Kidney glomerular epithelial cell (primary cell): ENCODE measurements at places on chromosomes 1 and 21.

DNA sequence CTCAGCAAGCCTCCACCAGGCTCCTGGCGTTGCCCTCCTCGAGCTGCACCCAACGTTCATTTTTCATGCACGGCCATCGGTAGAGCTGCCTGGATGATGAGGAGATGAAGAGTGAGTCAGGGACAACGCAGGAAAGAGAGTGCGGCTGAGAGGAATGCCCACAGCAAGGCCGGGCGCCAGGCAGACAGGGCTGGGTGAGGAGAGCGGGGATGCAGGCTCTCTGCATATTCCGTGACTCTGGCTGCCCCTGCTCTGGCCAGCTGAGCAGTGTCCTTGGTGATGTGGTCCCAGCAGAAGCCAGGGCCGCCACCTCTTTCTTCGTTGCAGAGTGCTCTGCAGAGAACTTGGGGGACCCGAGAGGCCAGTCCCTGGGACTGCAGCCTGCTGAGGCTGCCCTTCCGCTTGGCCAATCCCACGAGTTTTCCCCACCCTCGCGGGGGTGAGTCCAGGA lies 10.8 kb downstream of the UMODL1 start:
- DNase-seq: no peak

GRCh38 chr1:60033066-60033465 lies 40.5 kb downstream of the C1orf87 start:
- no peak for DNase-seq

DNA sequence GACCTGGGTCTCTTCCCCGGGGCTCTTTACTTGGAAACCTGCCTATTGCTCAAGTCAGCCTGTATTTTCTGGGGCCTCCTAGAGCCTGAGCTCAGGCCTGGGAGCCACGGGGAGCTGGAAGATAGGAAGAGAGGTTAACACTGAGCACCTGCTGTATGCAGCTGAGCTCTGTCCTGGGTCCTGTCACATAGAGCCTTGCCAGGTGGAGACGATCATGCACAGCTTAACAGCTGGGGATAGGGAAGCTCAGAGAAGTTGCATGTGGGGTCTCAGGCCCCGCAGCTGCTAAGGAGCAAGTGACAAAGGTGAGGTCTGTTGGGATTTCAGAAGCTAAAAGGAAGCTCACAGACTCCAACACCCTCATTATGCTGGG lies 127.4 kb upstream of the TMEM51 start:
- no peak for DNase-seq

- DNase-seq: no peak
Observed at GRCh38 chr1:208587110-208587509, 342.9 kb upstream of the PLXNA2 start.

- DNase-seq: peak; percentile 23
Observed at GRCh38 chr1:48697066-48697707, 79.5 kb downstream of the BEND5 start.

GRCh38 chr1:93346421-93346993 lies 800 bp downstream of the DR1 start:
- DNase-seq: no peak

GRCh38 chr1:183484254-183484653 lies 12.0 kb downstream of the SMG7 start:
- no peak for DNase-seq

DNA sequence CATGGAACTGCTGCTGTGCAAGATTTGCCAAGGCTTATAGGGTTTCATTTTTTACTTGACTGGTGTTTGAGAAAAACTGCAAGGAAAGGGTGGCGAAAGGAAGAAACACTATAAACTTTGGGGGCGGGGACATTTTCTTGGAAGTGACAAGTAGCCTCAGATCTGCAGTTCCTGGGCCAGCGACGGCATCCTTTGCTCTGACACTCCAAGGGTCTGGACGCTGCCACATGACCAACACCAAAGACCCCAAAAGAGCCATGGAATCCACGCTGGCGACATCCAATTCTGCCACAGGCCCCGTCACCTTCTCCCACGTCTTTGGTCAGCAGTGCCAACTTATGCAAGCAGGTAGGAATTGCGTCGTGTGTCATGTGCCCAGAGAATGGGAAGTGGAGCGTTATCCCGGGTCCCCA lies 193.4 kb downstream of the PRDM2 start:
- DNase-seq: no peak

DNA sequence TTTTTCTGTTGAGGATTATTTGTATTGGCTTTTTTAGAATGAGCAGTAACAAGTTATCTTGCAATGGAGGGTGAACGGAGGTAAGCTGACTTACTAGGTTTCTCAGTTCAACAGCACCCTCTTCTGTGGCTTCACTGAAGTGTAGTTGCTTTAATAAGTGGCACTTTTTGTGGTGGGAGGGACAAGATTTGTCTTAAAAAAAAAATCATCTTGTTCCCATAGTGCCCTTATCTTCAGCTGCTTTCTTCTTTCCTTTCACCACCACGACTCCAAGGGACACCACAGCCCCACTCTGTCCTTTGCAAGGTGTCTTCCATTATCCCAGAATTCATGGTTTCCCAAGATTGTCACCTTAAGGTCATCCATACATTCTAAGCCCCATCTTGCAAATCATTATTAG lies 92.9 kb downstream of the PIGK start:
- peak; percentile 31 for DNase-seq

- DNase-seq: no peak
Observed at GRCh38 chr1:30088594-30088993, 634.8 kb downstream of the MATN1 start.

DNA sequence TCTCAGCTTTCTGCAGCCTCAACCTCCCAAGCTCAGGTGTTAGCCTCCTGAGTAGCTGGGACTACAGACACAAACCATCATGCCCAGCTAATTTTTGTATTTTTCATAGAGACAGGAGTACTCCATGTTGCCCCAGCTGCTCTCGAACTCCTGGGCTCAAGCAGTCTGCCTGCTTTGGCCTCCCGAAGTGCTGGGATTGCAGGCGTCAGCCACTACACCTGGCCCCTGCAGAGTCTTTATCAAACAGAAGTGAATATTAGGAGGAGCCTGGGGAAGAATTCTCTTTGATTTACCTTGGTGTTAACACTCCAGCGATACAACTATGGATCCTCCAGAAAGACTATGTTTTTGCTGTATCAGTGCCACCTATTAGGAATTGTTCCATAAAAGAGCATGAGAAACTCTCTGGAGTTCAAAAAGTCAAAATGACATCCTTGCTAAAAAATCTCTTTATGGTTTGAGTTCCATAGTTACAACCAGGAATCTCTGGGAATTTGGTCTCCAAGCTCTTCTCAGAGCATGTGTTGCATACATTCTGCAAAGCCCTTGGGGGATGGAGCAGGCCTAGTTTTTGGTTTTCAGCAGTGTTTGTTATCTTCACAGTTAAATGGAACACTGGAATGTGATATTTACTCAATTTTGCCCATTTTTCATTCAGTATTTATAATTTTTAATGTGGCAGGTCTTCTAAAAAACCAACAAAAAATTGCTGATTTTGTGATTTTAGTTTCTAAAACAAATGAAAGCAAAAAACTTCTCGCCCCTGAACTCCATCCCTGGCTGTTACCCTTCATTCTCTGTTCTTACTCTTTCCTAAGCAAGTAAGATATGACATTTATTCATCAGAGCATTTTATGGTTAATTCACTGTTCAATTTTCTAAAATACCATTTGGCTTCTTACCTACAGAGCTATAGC lies 77.3 kb downstream of the OLFML2B start:
- DNase-seq: no peak

- peak; percentile 75 for DNase-seq
Observed at GRCh38 chr1:10530281-10530740, 55.6 kb downstream of the PEX14 start.

DNA sequence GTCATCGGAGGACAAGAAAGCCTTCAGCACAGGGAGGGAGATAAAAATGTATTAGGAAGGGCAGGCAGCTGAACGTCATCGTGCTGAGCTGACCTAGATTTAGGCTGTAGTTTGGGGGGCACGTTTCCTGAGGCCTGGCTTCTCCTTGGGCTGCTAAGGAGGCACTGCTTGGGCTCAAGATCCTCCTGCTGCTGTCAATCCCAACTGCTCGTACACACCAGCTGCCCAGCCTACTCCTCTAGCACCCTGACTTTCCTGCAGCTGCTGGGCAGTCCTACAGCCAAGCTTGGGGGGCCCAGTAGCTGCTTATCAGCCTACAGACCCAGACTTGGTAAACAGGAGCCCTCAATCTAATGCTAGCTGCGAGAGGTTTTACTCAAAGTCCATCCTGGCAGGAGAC lies 6.2 kb downstream of the TMEM35B start:
- no peak for DNase-seq

DNA sequence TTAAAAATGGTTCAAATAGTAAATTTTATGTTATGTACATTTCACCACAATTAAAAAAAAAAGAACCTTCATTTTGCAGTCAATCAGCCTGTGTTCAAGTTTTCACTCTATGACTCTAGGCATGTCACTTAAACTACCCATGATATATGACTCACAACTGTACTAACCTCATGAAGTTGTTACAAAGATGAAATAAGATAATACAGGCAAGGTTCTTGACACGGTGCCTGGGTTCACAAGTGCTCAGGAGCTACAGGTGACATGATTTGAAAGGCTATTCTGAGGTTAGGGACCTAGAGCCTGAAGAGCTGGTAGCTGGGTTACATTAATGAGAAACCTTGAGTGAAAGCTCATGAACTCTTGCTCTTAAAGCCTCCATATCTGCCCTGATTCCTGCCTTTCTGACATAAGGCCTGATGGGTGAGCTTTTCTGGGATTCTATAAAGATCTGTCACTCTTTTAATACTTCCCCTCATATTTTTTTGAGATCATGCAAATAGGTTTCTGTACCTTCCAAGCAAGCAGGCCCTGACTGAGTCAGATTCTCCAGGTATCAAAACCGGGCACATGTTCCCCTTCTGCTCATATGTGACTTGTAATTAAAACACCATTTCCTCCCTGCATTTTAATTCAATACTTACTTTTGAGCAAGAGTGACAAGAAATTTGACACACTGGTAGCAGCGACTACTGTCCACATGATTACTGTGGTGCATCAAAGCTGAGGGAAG lies 34.0 kb downstream of the PCSK9 start:
- DNase-seq: no peak

- DNase-seq: no peak
Observed at GRCh38 chr1:93111561-93111960, 32.5 kb downstream of the MTF2 start.

GRCh38 chr1:6391951-6392808 lies 1.4 kb downstream of the ACOT7 start:
- no peak for DNase-seq

GRCh38 chr1:166974647-166975345 lies 544 bp downstream of the ILDR2 start:
- DNase-seq: no peak

GRCh38 chr1:21762022-21762404 lies 20.9 kb downstream of the USP48 start:
- no peak for DNase-seq

DNA sequence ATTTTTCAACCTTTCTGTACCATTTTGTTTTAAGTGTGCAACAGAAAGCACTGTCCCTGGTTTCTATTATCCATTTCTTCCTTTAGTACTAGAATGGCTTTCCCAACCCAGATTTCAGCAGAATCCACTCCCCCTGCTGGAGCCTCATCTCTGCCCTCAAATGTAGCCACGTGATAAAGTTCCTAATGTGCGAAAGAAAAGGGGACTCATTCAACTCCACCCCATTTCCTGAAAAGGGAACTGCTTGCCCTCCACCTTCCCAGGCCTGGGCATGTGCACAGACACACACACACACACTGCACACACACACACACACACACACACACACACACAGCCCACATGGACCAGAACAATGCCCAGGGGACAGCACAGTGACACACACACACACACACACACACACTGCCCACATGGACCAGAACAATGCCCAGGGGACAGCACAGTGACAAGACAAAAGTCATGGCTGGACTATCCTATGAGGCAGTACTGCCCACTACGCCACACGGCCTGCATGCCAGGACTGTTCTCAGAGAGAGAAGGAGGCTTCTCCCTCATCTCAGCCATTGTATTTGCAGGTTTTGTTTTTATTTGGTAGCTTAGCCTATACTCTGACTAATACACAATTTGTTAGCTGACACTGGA lies 33.2 kb downstream of the PACC1 start:
- no peak for DNase-seq

GRCh38 chr1:152397474-152397873 lies 16.6 kb downstream of the CRNN start:
- no peak for DNase-seq

GRCh38 chr1:70429219-70429618 lies 18.2 kb downstream of the CTH start:
- peak; percentile 28 for DNase-seq

DNA sequence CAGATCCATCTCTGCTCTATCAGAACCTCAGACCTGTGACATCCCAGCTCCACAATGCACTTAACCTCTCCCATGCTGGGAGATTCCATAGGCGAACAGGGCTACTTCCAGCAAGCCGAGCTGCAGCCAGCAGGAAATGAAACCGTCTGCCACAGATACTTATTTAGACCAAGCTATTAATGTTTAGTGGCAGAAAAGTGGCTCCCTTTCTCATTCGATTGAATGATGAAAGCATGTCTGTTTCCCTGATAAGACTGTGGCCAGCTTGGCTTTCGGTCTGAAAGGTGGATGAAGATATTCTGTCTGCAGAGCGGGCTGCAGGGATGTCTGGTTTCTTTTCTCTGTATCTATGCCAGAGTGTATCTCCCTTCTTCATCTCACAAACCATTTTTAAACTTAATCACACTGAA lies 146.4 kb downstream of the GREM2 start:
- DNase-seq: no peak

- DNase-seq: peak; percentile 88
Observed at GRCh38 chr1:236502972-236503639, 20.7 kb upstream of the LGALS8 start.

- DNase-seq: no peak
Observed at GRCh38 chr1:26156285-26157038, 2.4 kb upstream of the FAM110D start.

- no peak for DNase-seq
Observed at GRCh38 chr1:21951226-21951870, 14.2 kb upstream of the HSPG2 start.

DNA sequence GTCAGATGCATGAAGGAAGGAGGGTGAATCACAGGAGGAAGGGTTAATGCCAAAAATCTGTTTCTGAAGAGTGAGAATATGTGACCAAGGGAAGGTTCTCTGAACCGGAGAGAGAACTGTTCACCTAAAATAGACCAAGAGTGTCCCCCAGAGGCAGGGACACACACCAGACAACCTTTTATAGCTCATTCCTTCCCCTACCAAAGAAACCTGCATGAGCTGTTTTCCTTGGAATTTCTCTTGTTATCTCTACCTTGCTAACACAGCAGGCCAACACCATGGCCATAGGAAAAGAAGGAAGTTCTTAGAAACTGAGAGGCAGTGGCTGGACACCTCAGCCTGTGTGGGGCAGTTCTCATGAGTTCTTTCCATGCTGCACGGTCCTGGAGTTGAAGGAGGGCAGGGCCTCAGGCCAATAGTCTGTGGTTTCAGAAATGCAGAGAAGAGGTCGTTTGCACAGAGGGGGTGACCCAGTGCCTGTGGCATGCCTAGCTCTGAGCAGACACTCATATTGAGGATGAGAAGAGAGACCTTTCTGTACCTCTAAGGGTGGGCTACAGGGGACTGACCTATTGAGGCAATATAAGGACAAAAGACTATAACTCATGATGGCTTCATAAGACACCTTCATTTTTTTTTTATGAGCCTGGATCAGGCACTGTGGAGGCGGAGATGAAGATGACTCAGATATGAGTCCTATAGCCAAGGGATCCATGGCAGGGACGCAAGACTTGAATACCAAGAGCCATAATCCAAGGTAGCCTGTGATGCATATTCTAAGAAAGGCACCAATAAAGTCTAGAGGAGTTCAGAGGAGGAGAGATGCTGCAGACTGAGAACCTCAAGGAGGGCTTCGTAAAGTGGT lies 39.4 kb downstream of the IGFN1 start:
- peak; percentile 23 for DNase-seq

- no peak for DNase-seq
Observed at GRCh38 chr1:9201401-9202239, 33.0 kb upstream of the H6PD start.
